ENCODE measurements at places on chromosomes 1 and 21. TPM values are rescaled to one million over a fixed set of nuclear protein-coding genes. Genes with fewer than 3 reads are reported as not detected.

GRCh38 chr1:54270543-54270942, 70.6 kb downstream of the MRPL37 start:
- DNase-seq: no peak

- no peak for DNase-seq
These were observed 39.7 kb upstream of the PADI2 start for GRCh38 chr1:17158961-17159360.

GRCh38 chr1:59697150-59697800, 117.5 kb upstream of the HOOK1 start:
- no peak for DNase-seq

DNA sequence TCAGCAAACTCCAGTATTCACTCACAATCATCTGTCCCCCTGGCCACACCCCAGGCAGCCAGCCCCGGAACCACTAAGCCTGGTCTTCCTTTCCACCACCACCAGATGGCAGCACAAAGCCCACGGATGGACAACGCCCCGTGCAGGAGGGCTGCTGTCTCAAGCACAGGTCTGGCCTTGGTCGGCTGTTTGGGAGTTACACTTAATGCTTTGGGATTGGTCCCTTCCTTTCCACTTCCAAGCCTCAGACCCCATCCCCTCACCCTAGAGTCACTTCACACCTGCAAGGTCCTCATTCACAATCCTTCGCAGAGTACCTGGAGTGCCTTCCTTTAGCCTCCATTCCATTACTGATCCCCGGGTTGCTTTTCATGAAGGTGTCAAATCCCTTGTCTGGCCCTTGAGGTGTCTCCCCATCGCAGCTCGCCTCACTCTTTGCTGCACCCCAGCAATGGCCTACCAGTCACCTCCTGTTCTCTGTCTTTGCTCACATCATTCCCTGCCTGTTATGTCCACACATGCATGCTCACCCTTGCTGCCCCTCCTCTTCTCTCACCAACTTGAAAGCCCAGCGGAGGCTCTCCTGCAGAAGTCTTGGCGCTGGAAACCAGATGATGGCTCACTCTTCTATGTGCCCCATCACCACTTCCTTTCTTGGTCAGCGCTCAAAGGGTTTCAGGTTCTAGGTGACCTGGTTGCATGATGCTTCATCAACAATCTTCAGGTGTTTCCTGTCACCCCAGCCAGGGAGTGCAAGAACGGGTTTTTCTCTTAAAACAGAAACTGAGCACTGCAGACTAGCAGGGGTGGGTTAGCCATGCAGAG, 24.9 kb upstream of the KCNA2 start:
- peak; percentile 73 for DNase-seq

- no peak for DNase-seq
These were observed 3.6 kb upstream of the INAVA start for GRCh38 chr1:200890818-200891773.

The TSEN15 gene
- total RNA-seq: 29.9 TPM

- no peak for DNase-seq
These were observed 22.2 kb downstream of the MKNK1 start for GRCh38 chr1:46581681-46582455.

DNA sequence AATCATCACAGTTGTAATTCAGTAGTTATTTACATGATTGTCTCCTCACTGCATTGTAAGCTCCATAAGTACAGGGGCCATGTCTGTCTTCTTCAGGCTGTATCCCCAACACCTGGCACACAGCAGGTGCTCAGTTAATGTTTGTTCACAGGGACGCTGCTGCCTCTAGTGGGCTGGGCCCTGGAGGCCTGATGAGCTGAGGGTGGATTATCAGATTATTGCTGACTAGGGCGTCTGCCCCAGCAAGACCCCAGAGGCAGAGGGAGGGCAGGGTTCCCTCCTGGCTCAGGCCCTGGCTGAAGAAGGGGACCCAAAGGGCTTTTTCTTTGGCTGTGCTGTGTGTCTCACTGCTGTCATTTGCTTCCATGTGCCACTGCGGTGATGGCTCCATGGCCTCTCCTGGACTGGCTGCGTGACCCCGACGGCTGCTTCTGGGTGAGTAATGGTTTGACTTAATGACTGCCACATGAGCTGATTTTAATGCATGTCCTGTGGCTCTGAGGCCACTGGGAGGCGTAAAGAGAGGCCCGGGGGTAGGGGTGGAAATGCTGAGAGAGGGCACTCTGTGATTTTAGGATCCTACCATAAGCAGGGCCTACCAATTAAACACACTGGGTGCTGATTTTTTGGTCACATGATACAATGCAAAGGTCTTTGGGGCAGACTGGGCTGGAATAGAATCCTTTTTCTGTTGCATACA, 20.8 kb upstream of the EPB41 start:
- DNase-seq: no peak

- DNase-seq: no peak
These were observed at the start of gene MIXL1 for GRCh38 chr1:226223157-226223785. TSS of gene MIXL1 (plus strand) at chr1:226223664. CDS start at chr1:226223682, 18 bp downstream.

DNA sequence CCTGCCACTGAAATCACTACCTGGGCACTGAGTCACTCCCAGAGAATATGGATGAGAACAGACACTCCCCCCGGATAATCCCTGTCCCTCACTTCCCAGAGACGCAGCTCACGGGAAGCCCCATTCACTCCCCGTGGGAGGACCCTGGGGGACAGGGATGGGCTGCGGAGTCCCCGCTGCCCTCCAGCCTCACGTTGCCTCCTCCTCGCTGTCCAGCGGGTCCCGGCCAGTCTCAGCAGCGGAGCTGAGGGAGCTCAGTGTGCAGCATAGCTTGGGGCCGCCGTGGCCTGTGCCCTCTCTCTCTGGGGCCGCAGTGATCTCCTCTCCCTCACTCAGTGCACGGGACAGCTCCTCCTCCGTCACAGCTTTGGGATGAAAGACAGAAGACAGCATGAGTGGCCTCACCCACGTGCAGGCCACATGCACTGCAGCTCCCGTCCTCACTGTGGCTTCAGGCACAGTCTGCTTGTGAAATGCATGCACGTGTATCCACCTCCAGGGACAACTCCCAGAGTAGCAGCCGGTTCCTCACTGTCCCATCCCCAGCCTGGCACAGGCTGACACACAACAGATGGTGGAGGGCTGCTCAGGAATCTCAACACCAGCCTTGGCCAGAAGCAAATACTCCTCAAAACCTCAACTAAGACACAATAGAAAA, 7.4 kb downstream of the CFAP410 start:
- no peak for DNase-seq

DNA sequence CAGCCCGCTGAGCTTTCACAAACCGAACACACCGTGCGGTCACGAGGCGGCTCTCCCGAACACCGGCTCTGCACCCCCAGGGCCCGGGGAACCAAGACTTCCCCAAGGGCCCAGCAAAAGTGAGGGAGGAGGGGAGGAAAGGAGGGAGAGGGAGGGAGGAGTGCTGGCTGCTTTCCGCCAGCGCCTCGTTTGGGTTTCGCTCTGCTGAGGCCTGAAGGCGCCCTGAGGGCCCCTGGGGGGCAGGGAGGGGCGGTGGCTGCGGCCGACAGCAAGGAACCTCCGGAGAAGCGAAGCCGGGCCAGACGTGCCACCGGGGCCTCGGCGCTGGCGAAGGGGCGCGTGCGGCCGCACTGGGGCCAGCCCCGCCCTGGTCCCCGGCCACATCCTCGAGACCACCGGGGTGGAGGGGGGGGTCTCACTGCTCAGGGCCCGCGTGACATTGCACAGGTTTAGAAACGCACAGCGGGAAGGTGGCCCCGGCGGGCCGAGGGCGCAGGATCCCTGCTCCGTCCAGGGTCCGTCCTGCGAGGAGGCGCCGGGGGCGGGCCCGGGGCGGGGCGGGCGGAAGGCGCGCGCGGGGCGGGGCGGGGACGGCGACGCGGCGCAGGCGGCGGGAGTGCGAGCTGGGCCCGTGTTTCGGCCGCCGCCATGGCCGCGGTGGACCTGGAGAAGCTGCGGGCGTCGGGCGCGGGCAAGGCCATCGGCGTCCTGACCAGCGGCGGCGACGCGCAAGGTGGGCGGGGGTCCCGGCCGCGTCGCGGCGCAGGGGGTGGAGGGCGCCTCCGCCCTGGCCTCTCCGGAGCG, at the start of gene PFKL:
Gene PFKL, plus strand, starts transcription at position 596 of the 804 bp plus-strand sequence. Its CDS starts 53 bp downstream, at position 649.
- DNase-seq: peak; percentile 48

- no peak for DNase-seq
These were observed 922 bp upstream of the FCRLB start for GRCh38 chr1:161720422-161720821.

The CENPS gene
- 14.1 TPM for total RNA-seq

GRCh38 chr1:52032124-52032784, 1.4 kb downstream of the KTI12 start:
- no peak for DNase-seq

The ACOT11 gene
- total RNA-seq: 6.0 TPM

The PLXNA2 gene
- total RNA-seq: 9.4 TPM

GRCh38 chr1:100485855-100486258, 52.1 kb upstream of the GPR88 start:
- DNase-seq: no peak

DNA sequence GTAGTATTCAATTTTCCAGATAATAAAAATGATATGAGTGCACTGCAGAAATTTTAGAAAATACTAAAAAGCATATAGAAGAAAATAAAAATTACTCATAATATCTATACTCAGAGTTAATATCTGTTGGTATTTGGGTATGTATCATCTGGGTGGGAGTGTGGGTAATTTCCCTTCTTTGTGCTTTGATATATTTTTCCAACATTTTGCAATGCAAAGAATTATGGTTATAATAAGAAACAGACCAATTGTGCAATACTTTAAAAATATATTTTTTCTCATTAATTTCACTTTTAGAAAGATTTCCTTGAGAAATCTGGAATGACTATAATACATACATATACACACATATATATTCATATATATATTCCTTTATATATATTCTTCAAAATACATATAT, 665.7 kb downstream of the ADGRL2 start:
- no peak for DNase-seq

- DNase-seq: no peak
These were observed 790 bp downstream of the TESK2 start for GRCh38 chr1:45490121-45490625.

The KIF26B gene
- total RNA-seq: 3.2 TPM

The CLCA4 gene
- total RNA-seq: not detected

The AGBL4 gene
- total RNA-seq: not detected

Measured in adrenal gland (tissue), 19 donors.